ENCODE measurements at places on chromosomes 2 and 18.

DNA sequence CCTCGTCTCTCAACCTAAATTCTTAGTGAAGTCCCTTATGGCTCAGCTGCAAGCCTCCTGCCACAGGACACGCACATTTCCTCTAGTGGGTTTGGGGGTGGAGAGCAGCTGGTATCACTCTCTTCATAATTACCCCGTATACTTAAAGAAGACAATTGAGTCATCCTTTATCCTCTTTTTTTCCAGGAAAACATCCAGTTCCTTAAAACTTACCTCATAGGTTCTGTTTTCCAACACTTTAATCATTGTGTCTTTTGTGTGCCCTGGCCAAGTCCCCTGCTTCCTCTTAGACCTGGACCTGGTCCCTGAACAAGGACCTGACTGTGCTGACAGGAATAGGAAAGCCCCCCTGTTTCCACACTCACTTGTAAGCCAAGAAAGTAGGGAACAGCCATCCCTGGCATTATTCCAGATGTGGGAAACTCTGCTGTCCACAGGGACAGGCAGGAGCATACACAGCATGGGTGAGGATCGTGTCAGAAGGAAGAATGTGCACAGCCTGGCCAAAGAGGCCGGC is 42.3 kb upstream of the MYO1B start:
- DNase-seq, result no peak

DNA sequence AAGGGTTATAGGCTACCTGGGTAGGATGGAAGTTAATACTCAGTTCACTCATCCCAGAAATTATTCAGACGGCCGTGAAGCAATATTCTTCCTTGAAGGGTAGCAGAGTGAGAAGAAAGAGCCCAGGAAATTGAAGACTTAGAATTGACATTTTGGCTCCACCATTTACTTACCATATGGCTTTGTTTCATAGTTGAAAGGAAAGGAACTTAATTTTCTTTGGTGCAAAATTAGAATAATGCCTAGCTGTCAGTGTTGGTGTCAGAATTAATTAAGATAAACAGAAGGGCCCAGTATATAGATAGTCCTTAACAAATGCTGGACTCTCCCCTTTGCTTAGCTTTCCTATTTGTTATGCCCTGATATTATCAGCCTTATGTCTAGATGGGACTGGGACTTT is 263.2 kb downstream of the KCNJ3 start:
- DNase-seq, result no peak

DNA sequence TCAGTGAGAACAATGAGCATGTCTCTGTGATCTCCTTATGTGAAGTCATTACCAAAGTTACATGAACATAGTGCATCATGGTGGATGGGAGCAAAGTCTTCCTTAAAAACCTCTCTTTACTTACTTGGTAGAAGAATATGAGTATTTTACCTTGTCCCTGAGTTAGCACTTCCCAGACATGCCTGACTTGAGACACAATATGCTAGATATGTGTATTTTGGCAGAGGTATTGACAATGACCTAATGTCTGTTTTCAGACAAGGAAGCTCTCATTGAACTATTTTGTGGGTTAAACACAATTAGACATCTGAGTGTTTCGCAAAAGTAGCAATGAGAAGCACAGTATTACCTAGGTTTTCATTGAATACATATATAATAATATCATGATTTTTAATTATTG is 99.1 kb upstream of the MC4R start:
- peak; percentile 33 for DNase-seq

- DNase-seq, result no peak
These were observed 867.8 kb upstream of the KLHL29 start for GRCh38 chr2:22517141-22517540.

DNA sequence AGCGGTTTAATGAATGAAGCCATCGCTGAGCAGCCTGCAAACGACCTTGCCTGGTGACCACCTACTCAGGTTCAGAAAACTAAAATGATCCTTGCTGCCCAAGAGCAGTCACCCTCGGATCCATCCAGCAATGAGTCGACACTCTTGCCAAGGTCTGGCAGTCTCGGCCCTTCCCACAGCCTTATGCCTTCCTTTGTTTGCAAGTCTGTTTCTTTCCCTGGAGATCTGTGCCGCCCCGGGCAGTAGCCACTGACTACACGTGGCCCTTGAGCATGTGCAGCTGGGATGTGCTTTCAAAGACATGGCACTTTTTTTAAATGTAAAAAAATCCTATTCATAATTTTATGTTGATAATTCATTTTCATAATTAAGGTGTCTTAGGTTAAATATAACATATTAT is 37.2 kb upstream of the SLC35G4 start:
- DNase-seq, result no peak

DNA sequence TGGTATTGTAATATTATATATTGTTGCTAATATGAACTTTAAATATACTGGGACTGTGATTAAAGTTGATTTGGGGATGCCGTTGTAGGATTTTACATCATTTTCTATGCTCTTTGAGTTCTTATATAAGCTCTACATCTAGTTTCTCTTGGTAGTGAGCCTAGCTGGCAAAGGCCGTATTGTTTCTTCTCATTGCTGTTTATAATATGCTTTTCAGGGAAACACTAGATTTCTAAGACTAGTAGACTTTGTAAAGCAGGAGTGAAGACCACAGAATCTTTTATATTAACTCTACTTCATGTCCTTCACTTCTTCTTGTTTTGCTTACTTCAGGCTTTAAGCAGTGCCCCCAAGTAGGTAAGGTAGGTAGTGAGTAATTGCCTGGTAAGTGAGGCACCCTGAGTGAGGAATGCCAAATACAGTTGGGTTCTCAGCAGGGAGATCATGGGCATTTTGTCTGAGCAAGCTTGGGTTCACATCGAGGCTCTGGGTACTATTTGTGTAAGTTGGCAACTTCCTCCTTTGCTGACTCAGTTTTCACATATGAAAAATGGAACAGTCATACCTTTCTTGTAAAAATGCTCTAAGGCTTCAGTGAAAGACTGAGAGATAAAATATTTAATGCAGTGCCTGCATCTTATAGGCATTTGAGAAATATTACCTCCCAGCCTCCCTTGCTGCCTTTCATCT is 96.4 kb downstream of the RNF144A start:
- DNase-seq, result no peak

Data from NCI-H345 (cell line).